Stimulated activated CD4-positive, alpha-beta T cell treated with anti-CD3 and anti-CD28 coated beads, Interleukin-1b, Interleukin-23, amount 100 ng/mL, for 1 hour (primary cell): ENCODE measurements at places on chromosomes 1 and 21.

DNA sequence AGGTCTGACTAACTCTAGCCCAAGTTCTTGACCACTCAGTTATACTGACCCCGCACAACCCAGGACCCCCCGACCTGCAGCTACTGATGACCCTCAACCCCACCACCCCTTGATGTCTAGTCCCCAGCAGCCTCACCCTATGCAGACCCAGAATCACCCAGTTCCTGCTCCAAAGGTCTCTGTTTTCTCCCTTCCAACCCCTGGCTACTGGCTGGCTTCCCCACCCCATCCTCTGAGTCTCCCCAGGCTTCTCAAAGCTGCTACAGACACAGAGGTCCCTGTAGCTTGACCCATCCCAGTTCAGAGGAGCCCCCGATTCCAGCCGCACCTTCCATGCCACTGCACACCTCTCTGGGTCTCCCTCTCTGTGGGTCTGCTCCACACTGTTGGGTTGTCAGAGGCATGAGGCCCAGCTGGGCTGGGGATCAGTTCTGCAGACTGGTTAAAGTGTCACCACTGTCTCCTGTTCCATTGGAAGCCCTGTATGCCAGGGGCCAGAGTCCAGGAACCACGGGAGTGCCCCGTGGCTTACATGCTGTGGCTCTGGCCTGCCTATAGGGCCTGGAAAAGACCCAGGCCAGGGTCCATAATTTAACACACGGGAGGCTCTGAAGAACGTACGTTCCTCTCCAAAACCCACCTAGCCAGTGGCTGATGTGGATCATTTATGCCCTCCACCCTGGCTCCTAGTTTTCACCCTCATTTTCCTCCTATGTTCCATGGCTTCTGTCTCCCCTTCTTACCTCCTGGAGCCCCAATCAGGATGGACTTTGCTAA is 497 bp downstream of the PKLR start:
- DNase-seq = no peak

- no peak for DNase-seq
These were observed 141.6 kb upstream of the NBPF11 start for GRCh38 chr1:148293651-148294050.

- DNase-seq = no peak
These were observed 29.8 kb upstream of the NCAM2 start for GRCh38 chr21:20968391-20968790.

- no peak for DNase-seq
These were observed 38.1 kb downstream of the PLEKHA6 start for GRCh38 chr1:204321665-204322064.

DNA sequence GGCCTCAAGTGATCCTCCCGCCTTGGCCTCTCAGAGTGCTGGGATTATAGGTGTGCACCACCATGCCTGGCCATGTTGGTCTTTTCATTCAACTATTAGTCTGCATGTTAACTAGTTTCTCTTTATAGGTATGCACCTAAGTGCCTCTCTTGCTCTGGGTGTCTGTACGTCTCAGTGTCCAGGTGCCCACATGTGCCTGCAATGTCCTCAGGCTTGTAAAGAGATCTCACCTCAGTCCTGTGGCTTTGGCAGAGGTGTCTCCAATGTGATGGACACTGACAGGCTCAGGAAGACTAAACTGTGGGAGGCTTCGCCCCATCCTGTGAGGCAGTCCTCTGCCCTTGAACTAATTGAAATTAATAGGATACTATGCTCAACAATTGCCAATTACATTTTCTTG is 526.3 kb downstream of the PTPRU start:
- no peak for DNase-seq

GRCh38 chr1:66575739-66576138 is 41.8 kb downstream of the SGIP1 start:
- no peak for DNase-seq

DNA sequence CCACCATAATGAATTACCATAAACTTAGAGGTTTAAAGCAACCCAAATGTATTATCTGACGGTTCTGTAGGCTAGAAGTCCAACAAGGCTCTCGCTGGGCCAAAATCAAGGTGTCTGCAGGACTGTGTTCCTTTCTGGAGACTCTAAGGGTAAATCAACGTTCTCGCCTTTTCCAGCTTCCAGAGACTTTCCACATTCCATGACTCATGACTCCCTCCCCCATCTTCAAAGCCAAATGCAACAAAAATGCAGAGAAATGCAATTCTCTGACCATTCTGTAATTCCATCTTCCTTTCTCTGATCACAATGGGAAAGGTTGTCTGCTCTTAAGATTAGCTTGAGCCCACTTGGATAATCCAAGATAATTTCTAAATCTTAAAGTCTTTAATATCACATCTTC is 287.1 kb downstream of the LTN1 start:
- DNase-seq = no peak

GRCh38 chr21:34553151-34553952 is 41.3 kb upstream of the KCNE1 start:
- DNase-seq = no peak

GRCh38 chr21:15063814-15064575 is 805 bp downstream of the NRIP1 start:
- DNase-seq = no peak

GRCh38 chr1:246302251-246302625 is 204.8 kb downstream of the SMYD3 start:
- DNase-seq = no peak

GRCh38 chr1:9275161-9275560 is 17.5 kb upstream of the SPSB1 start:
- no peak for DNase-seq

DNA sequence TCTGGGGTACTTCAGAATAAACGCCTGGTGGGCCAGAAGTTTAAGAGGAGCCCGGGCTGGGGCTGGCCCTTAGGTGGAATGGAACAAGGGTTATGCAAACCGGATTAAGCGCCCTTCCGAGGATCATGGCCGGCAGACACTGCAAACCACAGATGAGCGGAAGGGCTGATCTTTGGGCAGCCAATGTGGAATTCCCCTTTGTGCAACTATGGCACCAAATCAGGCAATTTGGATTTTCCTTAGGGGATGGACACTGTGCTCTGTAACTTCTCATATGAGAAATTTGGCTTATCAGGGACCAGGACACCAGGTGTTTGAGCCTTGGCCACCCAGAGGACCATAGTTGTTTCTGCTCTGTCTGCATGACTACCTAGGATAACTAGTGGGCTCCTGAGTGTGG is 5.7 kb upstream of the IL10 start:
- DNase-seq = no peak

DNA sequence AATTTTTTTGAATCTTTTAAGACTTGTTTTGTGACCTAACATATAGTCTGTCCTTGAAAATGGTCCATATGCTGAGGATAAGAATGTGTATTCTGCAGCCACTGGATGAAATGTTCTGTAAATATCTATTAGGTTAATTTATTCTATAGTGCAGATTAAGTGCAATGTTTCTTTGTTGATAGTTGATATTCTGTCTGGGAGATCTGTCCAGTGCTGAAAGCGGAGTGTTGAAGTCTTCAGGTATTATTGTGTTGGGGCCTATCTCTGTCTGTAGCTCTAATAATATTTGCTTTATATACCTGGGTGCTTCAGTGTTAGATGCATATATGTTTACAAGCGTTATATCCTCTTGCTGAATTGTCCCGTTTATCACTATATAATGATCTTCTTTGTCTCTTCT is 7.7 kb upstream of the KLHL12 start:
- DNase-seq = no peak

GRCh38 chr1:218852527-218852926 is 321.2 kb upstream of the LYPLAL1 start:
- DNase-seq = no peak

- no peak for DNase-seq
These were observed 349.6 kb downstream of the SMYD3 start for GRCh38 chr1:246157516-246157915.

DNA sequence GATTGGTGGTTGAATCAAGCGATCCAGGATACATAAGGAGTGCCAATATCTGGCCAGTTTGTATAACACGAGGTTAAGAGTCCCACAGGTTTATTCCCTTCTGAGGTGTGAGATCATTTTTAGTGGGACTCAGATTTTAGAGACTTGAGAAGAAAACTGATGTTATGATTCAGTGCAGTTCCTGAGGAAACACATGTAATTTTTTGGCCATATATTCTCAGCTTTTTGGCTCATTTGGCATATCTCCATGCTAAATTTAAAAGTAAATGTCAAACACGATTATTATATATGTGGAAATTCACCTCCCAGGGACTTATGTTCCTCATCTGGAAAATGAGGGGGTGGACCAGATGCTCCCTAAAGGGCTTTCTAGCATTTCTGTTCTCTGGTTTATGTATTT is 39.2 kb upstream of the SERBP1 start:
- no peak for DNase-seq

DNA sequence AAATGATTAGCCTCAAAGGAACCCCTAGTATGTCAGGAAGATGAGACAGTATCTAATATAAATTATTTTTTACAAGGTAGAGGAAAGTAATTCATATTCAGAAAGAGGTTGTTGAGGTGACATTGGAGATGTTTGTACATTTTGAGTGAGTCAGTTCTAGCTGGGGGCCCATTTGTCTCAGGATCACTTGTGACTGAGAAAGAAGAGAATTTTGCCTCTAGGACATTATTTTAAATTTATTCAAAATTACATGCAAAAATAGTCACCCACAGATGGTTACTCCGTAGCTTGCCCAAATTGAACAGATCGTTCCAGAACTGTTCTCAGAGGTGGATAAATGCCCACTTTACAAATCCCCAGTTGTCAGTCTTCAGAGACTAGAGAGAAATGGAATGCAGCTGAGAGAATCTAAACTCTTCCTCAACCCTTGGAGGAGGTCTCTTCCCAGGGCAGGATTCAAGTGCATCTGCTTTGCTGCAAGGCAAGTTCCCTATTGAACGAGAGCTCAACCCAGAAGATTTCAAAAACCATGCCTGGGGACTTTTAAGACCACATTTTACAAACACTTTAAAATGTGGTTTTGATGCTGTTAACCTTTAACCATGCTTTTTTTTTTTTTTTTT is 987.8 kb upstream of the ADAMTS5 start:
- DNase-seq = no peak

- DNase-seq = no peak
These were observed 65.6 kb upstream of the ERRFI1 start for GRCh38 chr1:8091691-8092090.

DNA sequence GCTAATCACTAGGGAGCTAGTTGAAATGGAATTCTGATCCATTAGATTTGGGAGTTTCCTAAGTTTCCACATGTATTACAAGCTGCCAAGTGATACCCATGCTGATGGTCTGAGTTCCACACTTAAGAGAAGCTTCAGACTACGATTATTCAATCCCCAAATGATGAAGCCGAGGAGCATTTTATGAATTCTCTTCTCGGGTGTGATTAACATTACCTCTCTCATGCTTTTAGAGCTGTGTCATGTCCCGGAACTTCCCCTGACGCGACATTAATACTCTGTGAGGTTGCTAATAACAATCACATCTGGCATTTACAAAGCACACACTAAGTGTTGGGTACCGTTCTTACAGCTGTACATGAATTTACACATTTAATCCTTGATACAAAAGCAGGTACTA is 63.0 kb downstream of the KCNJ15 start:
- no peak for DNase-seq

DNA sequence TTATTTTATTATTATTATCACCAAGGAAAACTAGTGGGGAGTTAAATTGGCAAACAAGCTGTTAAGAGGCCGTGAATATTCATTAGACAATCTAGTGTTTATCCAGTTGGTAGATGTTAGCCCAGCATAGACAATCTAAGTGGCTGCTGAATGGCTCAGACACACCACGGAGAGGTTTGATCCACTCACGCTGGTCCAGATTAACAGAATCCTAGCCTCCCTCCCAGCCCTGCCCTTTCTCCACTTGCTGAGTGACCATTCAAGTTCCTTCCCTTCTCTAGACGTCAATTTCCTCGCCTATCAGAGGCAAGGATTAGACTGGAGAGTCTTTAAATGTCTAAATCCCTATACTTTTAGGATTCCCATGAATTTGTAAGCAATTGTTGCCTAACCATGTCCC is 80.1 kb downstream of the RRAGC start:
- DNase-seq = no peak

GRCh38 chr1:204782118-204782700 is 88.5 kb upstream of the NFASC start:
- no peak for DNase-seq

DNA sequence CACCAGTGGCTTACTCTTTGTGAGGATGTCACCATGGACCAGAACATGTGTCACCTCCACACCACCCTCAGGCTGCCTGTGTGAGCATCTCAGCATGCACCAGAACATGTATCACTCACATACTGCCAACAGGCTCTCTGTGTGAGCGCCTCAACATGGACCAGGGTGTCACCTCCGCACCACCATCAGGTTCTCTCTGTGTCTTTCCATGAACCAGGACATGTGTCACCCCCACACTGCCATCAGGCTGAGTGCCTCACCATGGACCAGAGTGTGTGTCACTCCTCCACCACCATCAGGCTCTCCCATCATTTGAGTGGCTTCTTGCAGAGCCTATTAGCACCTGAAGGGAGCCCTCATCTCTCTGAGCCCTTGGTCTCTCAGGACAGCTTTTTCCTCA is 125.2 kb downstream of the ZNF648 start:
- DNase-seq = no peak

- DNase-seq = no peak
These were observed 10.1 kb upstream of the CLIC4 start for GRCh38 chr1:24735156-24735508.

- DNase-seq = no peak
These were observed 4.9 kb downstream of the NIPAL3 start for GRCh38 chr1:24420547-24420946.

- no peak for DNase-seq
These were observed 10.3 kb upstream of the VWA5B1 start for GRCh38 chr1:20280341-20280740.

- DNase-seq = no peak
These were observed 7.1 kb upstream of the CLEC20A start for GRCh38 chr1:178503849-178504248.

GRCh38 chr1:244992833-244993232 is 128.5 kb upstream of the HNRNPU start:
- no peak for DNase-seq

DNA sequence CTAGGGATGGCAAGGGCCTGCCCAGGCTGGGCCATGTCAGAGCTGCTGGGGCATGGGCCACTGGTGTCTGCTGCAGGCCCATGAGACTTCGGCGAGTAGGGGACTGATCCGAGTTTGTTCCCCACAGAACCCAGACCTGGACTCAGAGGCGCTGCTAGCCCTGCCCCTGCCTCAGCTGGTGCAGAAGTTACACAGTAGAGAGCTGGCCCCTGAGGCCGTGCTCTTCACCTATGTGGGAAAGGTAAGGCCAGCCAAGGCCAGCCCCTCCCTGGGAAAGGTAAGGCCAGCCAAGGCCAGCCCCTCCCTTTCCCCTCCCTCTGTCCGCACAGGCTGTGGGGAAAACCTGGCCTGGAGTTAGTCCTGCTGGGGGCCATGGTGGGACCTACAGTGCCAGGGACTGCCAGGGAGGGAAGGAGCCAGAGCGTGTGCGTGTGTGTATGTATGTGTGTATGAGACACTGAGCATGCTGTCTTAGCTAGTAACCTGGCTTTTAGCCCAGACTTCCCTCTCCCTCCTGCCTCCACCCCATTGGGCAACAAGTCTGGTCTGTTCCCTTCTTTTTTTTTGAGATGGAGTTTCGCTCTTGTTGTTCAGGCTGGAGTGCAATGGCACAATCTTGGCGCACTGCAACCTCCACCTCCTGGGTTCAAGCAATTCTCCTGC is 8.0 kb downstream of the FAAH start:
- no peak for DNase-seq

- no peak for DNase-seq
These were observed 111.1 kb downstream of the SMYD2 start for GRCh38 chr1:214391873-214392645.
